ENCODE measurements at places on chromosomes 1 and 21.

DNA sequence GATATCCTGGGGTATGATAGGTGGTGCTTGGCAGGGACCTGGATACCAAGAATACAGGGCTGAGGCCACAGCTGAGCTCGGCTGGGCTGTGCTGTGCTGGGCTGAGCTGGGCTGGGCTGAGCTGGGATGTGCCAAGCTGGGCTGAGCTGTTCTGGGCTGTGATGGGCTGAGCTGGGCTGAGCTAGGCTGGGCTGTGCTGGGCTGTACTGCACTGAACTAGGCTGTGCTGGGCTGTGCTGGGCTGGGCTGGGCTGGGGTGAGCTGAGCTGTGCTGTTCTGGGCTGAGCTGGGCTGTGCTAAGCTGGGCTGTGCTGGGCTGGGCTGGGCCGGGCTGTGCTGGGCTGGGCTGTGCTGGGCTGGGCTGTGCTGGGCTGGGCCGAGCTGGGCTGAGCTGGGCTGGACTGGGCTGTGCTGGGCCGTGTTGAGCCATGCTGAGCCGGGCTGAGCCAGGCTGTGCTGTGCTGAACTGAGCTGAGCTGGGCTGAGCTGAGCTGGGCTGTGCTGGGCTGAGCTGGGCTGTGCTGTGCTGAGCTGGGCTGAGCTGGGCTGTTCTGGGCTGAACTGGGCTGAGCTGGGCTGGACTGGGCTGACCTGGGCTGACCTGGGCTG lies 94.7 kb upstream of the ACTRT2 start:
- DNase-seq: no peak

DNA sequence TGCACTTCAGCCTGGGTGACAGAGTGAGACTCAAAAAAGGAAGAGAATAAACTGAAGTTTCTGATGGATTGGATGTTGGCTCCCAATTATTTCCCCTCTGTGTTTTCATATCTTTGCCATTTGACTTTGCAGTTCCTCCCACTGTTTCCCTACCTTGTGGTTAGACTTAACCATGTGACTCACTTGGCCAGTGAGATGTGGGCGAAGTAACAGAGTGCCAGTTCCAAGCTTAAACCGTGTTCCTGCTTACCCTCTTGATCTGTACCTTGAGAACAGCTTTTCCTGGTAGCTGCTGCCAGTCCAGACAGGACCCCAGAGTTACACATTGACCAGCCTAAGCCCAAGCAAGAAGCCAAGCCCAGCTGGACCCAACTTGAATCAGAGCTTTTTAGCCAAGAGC lies 323.4 kb downstream of the LTN1 start:
- no peak for DNase-seq

GRCh38 chr1:5742032-5742431 lies 250.2 kb downstream of the NPHP4 start:
- DNase-seq: no peak

DNA sequence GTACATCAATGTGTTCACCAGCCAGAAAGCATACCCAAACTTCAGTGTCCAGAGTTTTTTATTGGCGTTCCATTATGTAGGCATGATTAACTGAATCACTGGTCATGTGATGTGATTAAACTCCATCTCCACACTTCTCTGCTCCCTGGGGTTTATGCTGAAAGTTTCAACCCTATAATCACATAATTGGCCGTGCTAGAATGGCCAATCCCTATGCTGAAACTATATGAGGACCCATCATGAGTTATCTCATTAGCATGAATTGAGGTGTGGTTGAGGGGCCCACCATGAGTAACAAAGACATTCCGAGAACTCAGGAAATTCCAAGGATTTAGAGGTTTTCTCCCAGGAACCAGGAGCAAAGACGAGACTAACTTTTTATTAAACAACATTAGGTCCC lies 31.8 kb upstream of the FBXO28 start:
- no peak for DNase-seq

DNA sequence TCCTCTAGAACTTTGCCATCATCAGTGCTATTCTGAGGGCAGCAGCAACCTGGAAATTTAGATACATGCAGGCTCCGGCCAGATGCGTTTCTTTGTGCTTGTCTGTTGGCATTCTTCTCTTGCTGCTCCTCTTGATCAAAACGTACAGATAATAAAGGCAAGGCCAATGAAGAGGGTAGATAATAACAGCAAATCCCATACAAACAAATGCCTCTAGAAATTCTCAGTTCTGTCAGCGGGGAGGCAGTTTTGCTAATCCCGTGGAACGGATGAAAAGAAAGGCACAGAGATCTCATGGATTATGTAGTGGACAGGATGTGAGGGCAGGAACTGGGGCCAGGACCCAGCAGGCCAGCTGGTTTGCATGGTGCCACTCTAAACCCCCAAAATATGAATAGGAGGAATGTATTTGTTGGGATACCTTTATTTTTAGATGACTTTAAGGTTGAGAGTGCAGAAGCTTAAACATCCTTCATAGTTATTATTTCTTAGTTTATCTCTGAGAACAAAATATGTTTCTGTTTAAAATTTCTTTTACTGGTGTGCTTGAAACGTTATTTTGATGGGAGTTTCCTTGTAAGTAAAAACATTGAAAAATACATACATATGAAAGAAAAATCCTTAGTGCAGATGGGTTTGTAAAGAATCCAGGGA lies 1.5 kb downstream of the ITSN1 start:
- DNase-seq: peak; percentile 57

DNA sequence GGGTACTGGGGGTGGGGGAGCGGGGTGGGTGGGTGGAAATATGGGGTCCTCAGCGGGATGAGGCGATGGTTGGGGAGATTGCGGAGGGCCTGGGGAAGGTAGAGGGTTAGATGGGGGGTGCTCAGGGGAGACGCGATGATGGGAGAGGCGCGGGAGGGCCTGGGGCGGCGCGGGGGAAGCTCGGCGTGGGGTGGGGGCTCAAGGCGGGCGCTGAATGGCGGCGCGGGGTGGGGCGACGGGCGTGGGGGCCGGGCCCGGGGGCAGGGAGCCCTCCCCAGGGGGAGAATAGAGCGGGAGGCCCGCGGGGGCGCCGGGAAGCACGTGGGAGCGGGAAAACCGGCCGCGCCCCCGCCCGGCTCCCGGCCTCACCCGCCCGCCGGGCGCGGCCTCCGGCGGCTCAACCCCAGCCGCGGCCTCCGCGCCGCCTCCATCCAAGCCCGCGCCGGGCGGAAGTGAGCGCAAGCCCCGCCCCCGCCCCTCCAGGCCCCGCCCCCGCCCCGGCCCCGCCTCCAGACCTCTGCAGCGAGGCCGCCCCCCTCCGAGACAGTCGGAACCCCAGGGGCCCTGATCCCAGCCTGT lies at the start of gene FAAP20:
FAAP20 (minus strand) TSS at position 454 of the 579 bp plus-strand sequence; CDS start at position 431, 23 bp downstream.
- DNase-seq: peak; percentile 63

GRCh38 chr21:36926989-36927718 lies 39.3 kb downstream of the HLCS start:
- no peak for DNase-seq

GRCh38 chr1:73066866-73067265 lies 784.5 kb upstream of the NEGR1 start:
- no peak for DNase-seq

GRCh38 chr1:31435471-31436409 lies 22.7 kb downstream of the SERINC2 start:
- no peak for DNase-seq

DNA sequence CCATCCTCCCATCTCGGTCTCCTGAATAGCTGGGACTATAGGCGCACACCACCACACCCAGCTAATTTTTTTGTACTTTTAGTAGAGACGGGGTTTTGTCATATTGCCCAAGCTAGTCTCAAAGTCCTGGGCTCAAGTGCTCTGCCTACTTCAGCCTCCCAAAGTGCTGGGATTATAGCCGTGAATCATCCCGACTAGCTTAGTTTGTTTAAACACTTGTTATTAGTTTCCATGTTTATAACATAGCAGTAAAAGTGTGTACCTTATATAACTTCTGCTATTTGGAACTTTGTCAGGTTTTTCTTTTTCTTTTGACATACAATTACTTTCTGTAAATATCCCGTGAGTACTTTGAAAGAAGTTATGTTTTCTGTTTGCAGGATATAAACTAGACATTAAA lies 60.6 kb upstream of the C1orf21 start:
- DNase-seq: no peak

DNA sequence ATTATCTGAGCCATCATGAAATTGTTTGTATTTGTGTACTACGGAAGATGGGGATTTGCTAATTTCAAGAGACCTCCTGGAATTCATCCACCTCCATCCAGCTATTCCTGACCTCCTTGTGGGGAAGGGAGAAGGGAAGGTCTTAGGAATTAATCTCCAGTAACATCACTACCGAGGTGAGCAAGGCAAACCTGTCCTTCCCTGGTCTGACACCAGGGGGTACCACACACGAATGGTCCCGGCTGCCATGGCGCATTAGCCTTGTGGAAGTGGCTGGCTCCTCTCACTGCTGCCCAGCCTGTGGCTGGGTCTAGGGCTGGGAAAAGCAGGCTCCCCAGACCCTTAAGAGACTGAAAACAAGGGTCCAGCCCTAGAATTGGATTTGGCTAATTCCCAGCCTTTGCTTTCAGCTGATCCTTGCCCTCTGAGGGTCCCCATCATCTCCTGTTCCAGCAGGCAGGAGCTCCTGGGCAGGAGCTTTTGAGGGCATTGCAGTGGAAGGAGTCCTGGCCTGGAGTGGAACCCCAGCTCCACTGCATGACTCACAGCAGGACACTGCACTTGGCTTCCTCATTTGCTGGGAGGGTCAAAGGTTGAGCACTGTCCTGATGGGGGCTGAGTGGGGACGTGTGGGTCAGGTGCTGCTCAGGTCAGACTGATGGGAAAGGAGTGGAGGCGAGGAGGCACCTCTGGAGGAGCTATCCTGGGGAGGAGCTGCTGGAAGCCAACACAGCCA lies 34.8 kb downstream of the RIMS3 start:
- DNase-seq: peak; percentile 82

- DNase-seq: peak; percentile 59
Observed at GRCh38 chr1:54153535-54154439, 987 bp upstream of the CDCP2 start.

DNA sequence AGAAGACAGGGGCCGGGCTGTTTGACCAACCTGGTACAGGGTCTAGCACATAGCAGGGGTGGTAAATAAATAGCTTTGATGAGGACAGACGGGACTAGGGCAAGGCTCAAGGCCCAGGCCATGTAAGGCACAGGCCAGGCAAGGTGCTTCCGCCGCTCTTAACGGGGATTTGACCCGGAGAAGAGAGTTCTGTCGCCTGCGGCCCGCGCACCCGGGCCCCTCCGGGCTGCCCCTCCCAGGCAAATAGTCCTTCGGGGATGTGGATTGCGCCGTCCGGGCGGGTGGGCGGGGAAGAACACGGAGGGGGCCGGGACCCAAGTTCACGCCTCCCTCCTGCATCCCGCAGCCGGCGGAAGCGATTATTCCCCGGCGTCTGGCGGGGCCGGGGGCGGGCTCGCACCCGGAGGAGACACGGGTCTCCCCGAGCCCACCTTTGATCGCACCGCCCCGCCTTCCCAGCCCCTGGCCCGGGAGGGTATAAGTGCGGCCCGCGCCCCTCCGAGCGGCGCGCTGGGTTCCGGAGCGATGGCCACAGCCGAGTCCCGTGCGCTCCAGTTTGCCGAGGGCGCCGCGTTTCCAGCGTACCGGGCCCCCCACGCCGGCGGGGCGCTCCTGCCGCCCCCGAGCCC lies at the start of gene MIXL1:
MIXL1 (plus strand) TSS at position 508 of the 629 bp plus-strand sequence; CDS start at position 526, 18 bp downstream.
- DNase-seq: peak; percentile 24

DNA sequence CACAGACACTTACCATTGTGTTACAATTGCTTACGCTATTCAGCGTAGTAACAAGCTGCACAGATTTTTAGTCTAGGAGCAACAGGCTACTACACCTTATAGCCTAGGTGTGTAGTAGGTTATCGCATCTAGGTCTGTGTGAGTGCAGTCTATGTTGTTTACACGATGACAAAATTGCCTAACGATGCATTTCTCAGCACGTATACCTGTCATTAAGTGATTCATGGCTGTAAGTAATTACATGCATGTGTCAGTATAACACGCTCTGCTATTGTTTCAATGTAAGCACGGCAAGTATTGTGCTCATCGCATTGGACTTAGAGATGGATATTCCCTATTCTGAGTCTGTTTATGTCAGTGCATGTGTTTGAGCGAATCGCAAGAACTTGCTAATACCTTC lies 15.7 kb upstream of the ZBTB18 start:
- DNase-seq: no peak

DNA sequence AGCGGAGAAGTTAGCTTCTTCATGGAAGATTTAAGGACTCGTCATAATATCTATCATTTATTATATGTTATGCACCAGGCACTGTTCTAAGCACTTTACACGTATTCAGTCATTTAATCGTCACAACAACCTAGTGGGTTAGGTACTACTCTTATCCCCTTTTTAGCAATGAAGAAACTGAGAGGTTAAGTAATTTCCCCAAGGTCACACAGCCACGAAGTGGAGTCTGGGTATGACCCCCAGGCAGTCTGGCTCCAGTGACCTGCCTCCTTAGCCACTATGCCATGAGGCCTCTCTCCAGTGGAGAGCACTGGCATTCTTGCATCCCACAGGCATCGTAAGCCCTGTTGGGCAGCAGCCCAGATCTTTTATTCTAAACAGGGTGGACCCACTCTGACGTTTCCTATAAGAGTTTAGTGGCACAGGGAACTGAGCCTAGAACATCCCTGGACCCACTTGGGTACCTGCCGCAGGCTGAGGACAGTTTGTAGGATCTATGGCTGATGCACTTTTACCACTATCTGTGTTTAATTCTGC lies 123.0 kb downstream of the NAV1 start:
- DNase-seq: no peak

DNA sequence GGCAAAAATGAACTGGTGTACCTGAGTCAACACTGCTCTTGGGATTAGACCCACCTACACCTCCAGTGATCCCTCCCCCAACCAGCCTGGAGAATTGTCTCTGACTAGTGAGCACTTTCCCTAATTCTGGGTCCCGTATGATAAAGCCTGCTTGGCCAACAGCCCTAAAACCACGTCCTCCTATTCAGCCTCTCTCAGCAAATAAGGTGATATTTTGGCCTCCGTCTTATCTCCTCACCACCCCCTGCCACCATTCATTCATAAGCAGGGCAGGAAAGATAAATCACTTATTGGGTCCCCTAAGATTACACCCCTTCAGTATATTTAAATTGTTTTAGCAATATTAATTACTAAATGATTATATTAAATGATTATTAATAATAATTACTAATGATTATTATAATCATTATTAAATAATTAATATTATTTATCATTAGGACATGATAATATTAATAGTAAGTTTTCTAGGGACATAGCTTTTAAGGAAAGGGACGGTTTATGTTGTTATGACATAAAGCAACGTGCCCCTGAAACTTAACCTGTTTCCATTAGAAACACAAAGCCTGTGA lies 108.0 kb downstream of the DUSP10 start:
- DNase-seq: no peak

DNA sequence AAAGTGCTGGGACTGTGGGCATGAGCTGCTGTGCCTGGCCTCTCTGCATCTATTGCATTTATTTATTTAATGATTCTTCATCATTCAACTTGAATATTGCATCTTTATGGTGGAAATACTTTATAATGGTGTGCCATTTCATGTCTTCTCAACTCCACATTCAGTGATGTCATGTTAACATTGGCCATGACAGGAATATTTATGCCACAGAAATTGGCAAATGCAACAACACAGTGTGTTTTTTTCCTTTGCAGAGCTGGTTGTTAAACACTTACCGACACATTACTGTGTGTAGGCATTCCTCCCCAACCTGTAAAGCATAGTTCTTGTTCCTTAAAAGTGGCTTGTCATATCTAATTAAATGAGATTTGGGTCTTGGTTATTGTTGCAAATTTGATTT lies 57.4 kb upstream of the WDR26 start:
- no peak for DNase-seq

GRCh38 chr1:226754793-226755533 lies 15.9 kb upstream of the ITPKB start:
- DNase-seq: no peak

All from WERI-Rb-1 (cell line).